ENCODE measurements at places on chromosomes 16 and 17.

- no peak for DNase-seq
Observed at GRCh38 chr17:7029659-7030058, 6.2 kb upstream of the SLC16A13 start.

DNA sequence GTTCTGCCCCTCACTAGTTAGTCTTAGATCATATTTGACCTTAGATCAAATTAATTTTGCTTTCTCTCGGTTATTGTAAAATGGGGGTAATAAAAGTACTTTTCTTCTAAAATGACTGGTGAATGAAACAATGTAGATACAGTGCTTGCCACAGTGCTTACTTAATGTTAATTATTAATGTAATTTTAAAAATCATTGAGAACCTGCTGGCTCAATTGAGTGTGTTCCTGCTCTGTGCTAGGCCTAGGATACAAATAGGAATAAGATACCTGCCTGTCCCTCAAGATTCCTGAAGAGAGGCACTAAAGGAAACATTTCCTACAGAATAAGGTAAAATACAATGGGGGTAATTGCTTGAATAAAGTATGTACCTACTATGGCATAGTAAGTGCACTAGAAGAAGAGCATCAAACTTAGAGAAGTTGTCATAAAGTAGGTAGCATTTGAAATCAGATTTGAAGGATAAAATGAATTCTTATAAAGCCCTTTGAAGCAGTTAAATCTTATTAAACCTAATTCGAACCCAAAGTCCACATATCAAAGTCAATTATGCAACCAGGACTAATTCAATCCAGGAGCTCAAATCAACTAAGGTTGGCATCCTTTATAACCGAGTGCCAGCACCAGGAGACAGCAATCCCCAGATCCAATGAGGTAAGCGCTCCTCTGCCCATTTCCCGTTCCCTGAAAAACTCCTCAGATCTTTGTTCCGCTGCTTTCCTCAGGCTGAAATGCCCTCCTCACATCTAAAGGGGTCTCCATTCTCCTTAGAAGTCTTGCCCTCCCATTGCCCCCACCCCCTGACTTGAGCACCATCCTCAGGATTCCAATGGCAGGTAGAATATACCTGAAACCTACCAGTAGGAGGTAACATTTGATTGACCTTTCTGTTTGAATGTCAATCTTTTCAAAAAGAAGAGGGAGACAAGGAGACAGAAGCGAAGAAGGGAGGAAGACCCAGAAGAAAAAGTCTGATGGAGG, 2.4 kb upstream of the MED13 start:
- no peak for DNase-seq

DNA sequence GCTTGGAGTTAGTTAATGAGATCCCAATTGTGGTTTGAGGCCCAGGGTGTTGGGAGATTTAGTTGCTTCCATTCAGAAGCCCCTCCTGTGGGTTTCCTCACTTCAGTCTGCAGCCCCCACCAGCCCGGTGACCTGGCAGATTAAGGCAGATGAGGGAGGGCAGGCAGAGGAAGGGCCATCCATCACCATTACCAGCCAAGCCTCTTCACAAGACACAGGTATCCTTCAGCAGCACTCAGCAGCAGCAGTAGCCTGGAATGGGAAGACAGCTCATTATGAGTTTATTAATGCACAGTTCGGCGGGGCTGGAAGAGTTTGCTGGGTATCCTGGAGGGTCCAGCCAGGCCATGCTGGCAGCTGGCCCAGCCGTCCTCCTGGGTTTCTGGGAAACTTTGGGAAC, 90.0 kb upstream of the GPRC5B start:
- no peak for DNase-seq

DNA sequence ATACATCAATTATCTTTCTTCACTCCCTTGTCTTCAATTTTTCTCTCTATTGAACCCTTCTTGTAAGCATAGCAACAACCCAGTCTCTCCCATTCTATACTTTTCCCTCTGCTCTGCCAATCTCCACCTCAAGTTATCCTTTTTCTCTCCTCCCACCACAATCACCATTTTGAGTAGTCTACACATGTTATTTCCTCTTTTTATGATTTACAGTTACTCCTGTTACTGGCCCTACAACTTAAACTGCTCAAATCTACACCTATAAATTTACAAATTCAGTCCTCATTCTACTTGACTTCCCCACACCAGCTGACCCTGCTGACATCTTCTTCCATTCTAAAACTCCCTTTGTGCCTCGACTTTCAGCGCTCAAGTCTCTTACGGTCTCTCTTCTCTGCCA, 84.6 kb downstream of the SPAG9 start:
- DNase-seq: no peak

- DNase-seq: no peak
Observed at GRCh38 chr17:51245535-51245934, 14.3 kb downstream of the MBTD1 start.

- DNase-seq: no peak
Observed at GRCh38 chr17:59620518-59621259, 994 bp downstream of the CLTC start.

DNA sequence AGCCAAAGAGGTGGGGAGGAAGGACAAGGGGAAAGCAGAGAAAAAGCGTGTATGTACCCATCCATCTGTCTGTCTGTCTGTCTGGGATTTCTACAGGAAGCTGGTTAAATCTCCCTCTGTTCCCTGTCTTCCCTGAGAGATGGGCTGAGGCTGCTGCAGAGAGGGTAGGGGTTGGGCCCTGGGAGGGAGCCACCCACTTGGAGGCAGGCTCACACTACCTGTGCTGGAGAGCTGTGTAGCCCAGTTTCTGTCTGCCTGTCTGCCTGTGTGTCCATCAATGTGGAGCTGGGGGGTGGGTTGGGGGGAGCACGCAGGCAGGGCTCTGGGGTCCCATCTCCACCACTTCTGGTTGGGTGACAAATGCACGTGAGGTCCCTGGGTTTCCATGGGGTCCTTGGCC, 18.6 kb upstream of the C17orf113 start:
- DNase-seq: no peak

GRCh38 chr17:81533339-81534141, 5.4 kb downstream of the FSCN2 start:
- no peak for DNase-seq

GRCh38 chr17:37506678-37507077, 17.0 kb downstream of the DUSP14 start:
- no peak for DNase-seq

DNA sequence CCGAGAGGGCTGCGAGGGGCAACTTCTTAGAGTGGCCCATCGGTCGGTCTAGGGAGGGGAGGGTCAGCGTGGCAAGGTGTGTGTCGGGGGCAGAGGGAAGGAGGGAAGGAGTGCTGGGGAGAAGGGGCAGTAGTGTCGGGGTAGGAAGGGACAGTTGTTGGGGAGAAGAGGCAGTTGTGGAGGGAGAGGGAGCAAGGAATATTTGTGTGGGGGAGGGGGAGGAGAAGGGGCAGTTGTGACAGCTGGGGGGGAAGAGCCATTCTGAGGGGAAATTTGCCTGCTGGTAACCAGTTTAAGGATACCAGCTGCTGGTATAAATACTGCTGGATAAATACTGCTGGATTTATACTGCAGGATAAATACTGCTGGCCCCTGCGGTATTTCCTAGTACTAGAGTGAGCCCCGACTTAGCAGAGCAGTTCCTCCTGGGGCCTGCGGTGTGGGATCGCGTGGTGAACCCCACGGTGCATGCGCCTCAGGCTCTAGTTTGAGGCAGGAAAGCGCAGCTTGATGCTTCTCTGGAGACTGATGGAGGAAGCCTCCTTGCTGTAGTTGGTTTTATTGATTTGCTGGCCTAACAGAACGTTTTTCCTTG, 309 bp downstream of the DNAH2 start:
- DNase-seq: no peak

DNA sequence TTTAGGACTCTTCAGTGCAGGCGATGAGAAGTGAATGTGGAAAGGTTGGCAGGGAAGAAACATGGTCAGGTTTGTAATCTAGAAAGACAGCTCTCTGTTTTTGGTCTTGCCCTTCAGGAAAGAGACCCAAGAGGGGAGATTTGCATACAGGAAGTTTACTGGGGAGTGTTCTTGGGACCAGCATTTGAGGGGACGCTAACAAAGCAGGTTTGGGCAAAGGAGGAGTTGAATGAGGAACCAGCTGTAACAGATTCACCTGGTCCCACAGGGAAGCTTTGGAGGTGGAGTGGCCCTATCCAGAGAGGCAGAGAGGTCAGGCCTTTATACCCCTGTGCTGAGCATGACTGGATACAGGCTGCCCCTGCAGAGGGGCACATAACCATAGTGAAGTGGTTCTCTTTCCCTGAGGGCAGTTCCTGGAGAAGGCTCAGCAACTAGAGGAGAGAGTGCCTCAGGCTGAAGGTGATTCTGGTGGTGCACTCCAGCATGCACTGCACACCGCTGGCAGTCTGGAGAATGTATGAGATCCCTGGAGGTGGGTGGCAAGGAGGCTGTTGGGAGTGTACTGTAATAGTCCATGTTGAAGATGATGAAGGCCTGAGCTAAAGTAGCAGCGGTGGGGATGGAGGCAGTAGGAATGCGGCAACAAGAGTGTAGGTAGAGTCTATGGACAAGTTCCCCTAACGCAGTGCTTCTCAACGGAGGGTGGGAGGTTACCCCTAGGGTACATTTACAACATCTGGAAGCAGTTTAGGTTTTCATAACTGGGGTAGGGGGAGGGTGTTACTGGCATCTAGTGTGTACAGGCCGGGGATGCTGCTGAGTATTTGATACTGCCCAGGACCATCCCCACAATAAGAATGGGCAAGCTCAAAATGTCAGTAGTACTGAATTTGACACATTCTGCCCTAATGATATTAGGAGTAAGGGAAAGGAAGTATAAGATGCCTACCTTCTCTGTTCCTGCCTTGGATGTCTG, 37.2 kb downstream of the MAP2K6 start:
- DNase-seq: no peak

GRCh38 chr17:10394201-10394887, 21.5 kb upstream of the MYH13 start:
- no peak for DNase-seq

DNA sequence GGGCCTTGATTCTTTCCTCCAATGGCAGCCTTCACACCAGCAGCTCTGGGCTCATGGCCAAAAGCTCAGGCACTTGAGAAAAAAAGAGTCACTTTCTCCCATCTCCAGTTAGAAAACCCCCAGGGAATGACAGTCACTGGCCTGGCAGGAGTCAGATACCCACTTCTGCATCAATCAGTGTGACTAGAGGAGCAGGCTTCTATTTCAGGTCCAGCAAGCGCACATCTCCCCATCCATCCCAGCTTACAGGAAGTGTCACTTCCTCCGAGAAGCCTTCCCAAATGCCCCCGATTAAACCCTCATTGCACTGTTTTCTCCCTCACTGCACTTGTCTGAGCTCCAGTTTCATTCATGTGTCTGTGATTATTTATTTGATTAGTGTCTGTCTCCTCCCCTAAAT, 30.4 kb upstream of the CCL1 start:
- DNase-seq: no peak

- DNase-seq: no peak
Observed at GRCh38 chr16:2591476-2592240, 53.8 kb downstream of the PDPK1 start.

DNA sequence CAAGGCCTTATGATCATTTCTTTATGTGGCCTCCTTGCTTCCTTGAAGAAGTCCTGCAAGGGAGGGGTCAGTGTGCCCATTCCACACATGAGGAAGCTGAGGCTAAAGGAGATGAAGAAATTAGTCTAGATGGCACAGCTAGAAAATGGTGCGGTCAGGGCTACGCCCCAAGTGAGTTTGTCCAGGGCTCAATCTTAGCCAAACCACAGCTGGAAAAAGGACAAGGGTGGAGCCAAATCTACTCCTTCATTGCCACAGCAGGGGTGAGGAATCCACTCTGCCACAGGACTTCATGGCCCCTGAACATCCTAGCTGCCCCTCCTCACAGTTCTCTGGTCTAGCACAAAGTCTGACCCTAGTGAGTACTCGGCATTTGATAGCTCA, 16.2 kb downstream of the BEAN1 start:
- no peak for DNase-seq

DNA sequence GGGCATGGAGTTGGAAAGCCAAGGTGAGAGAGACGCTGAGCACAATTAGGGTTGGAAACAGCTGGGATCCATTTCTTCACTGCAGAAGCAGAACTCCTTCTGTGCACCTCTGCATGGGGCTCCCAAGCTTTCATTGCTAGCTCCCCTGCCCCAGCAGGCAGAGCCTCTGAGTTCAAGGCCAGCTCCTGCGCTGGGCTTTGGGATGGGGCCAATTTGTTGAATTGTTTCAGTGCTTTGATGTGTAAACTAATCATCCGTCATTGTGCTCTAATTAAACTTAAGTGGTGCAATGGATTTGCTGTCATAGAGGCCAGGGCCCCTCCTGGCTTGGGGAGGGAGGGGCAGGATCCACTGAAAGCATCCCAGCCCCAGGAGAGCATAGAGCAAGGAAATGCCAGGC, 13.5 kb upstream of the LYRM9 start:
- no peak for DNase-seq

GRCh38 chr16:57685633-57686032, 9.0 kb upstream of the DRC7 start:
- DNase-seq: no peak

DNA sequence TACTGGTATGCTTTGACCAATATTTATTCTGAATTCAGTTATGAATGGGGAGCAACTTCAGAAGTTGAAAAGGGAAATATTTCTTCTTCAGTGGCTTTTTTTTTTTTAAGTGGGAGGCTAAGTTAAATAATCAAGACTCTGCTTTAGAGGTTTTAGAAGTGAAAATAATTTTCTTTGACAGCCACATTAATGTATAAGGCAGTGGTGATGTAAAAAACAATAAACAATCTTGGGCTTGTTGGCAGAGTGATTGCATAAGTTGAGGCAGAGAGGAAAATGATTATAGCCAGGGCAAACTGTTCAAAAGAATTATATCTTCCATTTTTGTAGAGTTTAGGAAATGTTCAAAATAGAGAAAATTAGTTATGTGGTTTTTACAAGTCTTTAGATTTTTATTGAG, 5.4 kb upstream of the KRT12 start:
- DNase-seq: no peak

DNA sequence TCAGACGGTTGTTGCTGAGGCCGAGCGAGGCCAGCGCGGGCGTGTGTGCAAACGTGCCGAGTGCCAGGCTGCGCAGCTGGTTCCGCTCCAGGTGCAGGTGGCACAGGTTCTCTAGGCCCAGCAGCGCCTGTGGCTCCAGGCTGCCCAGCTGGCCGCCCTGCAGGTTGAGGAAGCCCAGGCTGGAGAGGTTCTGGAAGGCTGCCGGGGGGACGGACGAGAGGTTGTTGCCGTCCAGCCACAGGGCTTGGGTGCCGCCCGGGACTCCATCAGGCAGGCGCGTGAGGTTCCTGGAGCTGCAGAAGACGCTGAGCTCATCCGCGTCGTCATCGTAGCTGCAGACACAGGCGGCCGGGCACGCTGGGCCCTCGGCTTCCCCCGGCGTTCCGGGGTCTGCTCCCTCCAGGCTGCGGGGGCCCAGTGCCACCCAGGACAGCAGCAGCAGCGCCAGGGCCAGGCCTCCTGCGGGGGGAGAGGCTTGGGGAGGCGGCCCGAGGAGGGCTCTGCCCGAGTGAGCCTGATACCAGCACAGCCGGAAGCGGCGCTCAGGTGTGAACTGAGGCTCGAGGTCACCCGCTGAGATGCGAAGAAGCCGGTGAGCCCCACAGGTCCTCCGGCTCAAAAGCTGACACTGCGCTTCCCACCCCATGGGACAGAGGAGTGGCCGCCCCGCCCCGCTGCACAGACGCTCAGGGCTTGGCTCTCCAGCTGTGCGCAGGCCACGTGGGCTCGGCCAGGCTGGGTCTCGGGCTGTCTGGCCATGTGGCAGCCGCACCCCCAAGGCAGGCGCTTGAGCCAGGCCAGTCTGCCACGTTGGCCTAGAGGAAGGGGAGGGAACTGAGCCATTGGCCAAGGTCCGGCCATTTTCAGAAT, 1.3 kb downstream of the IGFALS start:
- no peak for DNase-seq
